Activated T-cell treated with anti-CD3 and anti-CD28 coated beads, Interleukin-2, amount 50 U/mL, for 48 hours (primary cell): ENCODE measurements at places on chromosomes 1 and 21.

DNA sequence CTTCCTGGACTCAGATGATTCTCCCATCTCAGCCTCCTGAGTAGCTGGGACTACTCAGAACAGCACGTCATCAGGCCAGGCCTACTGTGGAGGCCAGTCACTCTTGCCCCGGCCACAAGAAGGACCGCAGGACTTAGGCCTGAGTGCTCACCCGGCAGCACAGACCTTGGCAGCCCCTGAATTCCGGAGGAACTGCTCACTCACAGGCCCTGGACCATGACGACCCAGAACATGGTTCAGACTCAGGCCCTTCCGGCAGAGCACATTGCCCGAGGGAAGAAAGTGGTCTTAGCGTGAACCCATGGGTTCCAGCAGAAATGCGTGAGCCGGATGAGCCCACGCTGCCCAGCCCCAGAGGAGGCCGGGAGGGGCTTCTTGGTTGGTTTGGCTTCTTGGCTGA lies 177.3 kb upstream of the TMEM51 start:
- no peak for DNase-seq

GRCh38 chr1:85049735-85050166 lies 1.5 kb upstream of the MCOLN3 start:
- DNase-seq: no peak

- no peak for DNase-seq
These were observed 20.5 kb downstream of the ARMH1 start for GRCh38 chr1:44694863-44695478.

DNA sequence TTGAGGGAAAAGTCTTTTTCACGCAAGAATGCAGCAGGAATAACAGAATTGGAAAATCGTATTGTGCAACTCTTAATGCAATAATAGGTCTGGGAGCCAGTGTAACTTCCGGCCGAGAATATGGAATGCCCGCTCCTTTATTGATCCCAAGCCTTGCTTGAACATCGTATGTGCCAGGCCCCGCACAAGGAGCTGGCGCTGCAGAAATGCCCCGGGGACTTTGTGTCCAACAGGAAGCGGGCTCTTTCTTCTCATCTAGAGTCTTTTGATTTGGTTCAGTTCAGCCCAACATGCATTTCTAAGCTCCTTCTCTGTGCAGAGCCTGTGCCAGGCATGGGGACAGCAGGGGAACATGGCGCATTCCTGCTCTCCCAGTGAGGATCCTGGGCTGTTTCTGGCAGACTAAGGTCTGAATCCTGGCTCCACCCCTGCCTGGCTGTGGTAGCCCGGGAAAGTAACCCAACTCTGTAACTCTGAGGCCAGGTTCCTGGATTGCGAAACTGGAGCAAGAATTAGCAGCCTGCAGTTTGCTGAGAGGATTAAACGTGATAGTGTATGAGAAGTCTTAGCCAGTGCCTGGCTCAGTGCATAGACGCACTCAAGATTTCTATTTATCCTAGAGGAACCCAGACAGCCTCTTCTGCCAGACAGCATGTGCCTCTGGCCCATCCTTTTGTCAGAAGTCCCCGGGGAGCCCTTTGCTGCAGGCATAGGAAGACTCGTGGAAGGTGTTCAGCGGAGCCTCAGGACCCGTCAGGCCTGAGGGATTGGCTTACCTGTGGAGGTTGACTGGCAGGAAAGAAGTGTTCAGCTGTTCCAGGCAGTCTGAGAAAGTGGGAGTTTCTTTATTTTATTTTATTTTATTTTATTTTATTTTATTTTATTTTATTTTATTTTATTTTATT lies 987 bp upstream of the CDCP2 start:
- no peak for DNase-seq

DNA sequence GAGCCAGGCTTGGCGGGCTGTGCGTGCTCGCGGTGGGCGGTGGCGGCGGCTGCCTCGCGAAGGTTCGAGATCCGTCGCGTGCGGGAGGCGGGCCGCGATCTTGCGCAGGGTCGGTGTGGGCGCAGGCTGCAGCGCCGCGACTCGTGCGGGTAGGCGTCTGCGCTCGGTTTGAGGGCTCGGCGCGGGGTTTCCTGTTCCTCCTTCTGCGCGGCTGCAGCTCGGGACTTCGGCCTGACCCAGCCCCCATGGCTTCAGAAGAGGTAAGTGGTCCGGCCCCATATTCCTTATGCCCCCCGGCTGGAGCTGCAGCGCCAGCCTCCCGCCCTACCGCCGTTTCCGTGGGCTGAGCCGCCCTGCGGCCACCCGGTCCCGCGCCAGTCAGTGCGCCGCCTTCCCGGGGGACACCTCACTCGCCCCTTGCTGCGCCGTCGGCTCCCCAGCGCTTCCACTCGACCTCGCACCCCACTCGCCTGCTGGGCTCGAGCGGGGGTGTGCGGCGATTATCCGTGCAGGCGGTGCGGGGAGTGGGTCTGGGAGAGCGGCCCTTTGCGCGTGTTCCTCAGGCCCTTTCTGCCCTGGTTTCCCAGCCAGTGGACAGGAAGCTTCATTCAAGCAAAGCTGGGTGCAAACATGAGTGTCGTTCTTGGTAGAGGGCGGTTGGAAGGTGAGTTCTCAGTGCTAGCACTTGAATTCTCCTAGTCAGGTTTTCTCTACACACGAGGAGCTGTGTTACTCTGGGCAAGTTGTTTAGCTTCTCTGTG lies at the start of gene CACYBP:
Gene CACYBP (plus strand): TSS at position 12 of the 761 bp plus-strand sequence. CDS start 234 bp downstream, at position 246.
- peak; percentile 64 for DNase-seq

GRCh38 chr1:18649693-18650370 lies 19.2 kb downstream of the PAX7 start:
- DNase-seq: no peak

DNA sequence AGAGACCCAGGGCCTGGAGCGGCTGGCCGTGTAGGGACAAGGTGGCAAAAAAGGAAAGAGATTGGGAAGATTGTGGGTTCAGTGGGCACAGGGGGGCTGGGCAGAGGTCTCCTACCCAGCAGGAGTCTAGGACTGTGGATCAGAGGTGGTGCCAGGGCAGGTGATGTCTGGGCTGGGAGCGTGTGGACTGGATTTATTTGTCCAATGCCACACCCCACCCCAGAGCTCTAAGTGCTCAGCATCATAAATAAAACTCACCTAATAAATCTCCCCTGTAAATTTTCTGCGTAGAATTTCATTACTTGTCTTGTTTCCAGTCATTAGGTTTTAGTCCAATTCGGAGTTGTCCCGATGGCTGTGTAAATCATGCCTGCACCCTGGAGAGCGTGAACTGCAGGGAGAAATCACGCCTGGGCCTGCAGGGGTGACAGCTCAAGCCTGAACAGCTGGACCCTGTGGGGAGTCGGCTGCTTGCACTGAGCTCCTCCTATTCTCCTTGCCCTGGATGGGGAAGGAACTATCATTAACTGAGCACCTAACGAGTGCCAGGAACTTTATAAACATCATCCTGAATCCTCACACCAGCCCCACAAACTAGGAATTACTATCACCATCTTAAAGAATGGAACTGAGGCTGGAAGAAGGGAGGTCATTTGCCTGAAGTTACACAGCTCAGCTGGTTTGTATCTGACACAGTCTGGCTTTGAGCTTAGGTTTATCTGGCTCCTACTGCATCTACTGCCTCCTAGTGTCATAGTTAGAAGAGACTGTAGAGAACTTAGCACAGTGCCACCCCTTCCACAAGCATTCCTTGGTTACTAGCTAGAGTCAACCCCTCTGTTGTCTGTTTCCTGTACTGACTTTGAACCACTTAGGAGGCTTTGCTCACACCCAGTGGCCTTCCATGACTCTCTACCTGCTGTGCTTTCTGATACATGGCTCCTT lies 25.0 kb upstream of the POU3F1 start:
- no peak for DNase-seq

DNA sequence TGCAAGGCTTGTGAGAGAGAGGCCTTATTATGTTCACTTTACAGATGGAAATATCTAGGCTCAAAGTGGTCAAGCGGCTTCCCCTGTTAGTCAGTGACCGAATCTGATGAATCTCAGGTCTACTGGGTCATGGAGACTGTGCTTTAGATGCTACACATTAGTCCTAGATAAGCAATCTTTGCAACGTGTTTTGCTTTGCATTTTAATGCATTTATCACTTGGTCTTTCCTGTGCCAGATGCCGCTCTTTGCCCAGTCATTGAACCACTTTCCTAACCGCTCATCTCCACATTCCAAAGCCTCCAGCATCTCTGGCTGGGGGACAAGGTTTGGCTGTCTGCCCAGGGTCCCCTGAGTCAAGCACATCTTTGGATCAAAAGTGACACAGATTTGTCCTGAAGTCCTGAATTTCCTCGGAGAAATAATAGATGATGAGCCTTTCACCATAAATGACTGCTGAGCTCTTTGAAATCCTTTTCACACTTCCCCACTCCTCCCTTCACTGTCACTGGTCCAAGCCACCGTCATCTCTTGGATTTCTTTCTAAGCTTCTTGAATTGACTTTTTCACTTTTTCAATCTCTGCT lies 96.0 kb upstream of the USP24 start:
- DNase-seq: no peak

DNA sequence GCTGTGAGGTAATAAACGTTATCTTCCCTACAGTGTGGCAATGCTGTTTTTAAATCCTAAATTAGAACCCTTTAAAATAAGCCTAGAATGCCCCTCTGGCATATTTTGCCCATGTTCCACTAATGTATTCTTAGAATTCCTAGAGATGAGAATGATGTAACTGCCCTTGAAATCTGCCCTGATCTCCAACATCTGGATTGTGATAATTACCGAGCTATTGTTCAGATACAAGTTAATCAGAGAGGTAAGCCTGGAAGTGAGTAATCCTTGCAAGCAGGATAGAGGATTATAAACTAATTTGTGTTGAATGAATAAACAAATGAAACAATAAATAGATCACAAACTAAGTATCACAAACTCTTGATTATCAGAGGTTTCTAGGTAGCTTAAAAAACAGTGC lies 107.8 kb upstream of the DMRTA2 start:
- DNase-seq: no peak

DNA sequence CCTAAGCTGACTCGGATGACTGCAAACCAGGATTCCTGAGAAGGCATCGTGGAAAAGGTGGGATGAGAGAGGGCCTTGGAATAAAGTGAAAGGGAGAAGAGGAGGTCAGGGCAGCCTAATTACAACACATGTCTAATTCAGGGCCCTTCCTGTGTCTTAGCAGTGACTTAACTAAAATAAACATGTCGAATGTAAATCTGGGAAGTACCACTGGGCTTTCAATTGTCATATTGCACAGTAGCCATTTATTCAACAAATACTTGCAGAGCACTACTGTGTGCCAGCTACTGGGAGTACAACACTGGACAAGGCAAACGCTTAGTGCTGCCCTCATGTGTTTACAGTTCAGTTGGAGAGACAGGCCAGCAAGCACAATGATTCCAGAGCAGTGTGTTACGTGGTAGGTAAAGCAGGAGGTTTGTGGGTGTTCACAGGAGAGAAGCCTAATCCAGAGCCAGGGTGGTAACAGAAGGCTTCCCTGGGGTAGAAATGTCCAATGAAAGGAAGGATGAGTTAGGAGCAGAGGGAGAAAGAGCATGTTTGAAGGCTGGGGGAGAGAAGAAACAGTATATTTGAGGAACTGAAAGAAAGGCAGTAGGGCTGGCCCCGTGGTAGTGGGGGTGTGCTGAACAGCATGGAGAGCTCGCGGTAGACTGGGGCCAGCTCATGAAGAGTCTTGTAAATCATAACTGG lies 38.0 kb upstream of the RASAL2 start:
- no peak for DNase-seq

DNA sequence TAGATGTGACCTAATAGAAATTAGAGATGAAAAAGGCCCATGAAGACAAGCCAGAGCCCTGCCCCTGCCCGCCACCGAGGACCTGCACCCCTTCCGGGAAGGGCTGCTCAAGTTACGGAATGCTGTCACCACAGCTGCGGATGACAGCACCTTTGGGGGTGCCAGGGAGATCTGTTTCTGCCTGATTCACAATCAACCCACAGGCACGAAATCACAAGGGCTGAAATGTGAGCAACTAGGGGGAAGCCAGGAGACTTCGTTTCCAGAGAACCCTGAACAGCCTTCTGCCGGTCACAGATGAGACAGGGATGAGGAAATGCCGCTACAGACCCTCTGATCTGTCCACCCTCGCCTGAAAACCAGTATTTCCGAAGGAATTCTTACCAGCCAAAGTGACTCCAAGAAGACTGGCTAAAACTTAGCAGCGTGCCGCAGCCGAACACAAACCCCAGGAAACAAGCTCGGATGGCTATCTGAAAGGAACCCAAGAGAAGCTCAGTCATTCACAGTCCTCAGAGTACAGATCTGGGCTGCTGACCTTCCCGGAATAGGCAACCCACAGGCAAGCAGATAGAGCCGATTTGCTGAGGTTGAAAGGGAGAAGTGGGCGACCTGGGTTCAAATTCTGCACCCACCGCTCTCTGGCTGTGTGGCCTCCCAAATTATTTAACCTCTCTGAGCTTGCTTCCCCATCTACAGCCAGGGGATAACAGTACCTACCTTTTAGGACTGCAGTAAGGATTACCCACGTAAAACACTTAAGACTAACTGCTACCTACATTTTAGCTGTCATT lies 1.1 kb downstream of the ICMT start:
- DNase-seq: no peak

DNA sequence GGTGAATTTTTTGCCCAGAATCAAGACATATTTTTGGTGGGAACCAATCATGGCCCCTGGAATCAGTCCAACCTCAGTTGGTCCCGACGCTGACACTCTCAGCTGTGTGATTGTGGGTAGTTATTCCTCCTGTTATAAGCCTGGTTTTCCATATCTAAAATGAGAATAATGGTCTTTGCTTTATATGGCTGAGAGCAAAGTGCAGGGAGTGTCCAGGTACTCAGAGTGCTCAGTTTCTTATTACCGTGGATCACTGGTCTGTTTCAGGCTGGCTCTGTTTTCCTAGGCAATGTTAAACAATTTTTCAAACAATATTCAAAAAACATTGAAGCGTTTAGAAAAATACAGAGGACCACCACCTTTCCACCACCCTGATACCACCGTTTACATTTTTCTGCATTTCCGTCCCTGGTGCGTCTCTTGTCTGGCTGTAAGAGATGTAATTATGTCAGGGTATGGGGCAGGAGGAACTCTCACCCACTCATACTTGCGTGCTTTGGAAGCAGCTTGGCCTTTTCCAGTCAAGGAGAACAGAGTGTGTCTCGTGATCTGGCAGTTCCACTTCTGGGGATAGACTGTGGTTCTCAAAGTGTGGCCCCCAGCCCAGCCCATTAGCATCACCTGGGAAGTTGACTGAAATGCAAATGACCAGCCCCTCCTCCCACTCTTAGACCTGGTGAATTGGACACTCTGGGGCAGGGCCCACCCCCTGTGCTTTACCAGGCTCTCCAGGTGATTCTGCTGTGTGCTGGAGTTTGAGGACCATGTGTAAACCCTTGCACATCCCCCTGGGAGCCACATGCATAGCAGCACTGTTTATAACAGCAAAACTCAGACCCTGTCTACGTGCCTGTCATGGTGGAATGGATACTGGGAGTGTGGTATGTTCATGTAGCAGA lies 6.8 kb downstream of the MX1 start:
- DNase-seq: no peak

- DNase-seq: no peak
These were observed 105.9 kb upstream of the EDEM3 start for GRCh38 chr1:184860535-184860934.

- no peak for DNase-seq
These were observed 5.9 kb downstream of the TP73 start for GRCh38 chr1:3658231-3658615.

GRCh38 chr1:118397496-118397859 lies 212.4 kb upstream of the SPAG17 start:
- DNase-seq: no peak
